Right hindlimb (tissue), 1 donor: ENCODE measurements at places on chromosomes 2 and 18.

DNA sequence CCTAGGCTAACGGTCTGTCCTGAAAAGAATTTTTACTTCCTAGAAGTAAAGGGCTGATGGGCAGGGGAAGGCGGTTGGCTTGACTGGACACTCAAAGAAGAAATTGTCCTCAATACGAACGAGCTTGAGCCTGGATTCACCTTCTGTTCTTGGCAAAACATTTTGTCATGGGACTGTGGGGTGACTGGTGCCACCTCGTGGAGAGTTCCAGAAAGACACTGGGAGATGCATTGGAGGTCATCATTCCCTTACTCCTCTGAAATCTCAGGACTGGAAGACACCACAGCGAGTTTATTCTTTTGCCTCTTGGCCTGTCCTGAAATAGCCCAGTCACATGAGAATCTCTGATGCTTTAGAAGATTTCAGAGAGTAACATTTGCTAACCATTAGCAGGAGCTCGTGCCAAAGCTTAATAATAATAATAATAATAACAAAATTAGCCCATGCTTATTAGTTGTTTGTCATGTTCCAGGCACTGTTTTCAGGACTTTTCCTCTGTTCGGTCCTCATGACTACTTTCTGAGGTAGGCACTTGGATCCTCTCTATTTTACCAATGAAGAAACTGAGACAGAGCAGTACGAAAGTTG is 44.5 kb downstream of the TMEM182 start:
- DNase-seq, result peak; percentile 77

GRCh38 chr2:39153312-39153711 is 32.5 kb upstream of the SOS1 start:
- DNase-seq, result no peak

GRCh38 chr2:225027061-225027762 is 15.1 kb downstream of the DOCK10 start:
- no peak for DNase-seq

GRCh38 chr18:48284743-48285142 is 124.4 kb downstream of the ZBTB7C start:
- no peak for DNase-seq

DNA sequence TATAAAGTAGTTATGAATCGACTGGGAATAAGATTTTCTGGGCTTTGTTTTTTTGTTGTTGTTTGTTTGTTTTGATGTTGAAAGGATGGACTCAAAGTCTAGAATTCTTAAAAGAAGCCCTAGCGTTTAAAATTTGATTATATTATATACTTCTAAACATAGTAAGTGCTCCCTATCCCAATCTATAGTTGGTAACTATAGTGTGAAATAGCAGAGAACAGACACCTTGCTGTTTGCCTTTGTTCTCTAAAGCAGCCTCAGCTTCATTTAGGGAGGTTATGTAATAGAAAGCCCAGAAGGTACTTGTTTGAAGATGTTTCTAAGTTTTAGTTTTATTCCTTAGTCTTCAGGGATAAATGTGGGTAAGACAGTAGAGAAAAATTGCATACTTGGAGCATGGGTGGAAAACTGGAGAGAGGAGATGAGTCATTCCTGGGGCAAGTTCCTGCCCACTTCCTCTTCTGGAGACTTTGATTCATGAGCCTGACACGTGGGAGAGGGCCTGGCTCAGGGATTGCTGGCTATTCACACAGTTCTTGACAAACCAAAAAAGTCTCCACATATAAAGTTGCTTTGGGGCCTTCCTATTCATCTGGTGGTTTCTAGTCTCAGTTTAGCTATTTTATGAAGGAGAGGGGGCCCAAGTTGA is 131.9 kb downstream of the MYO1B start:
- DNase-seq, result peak; percentile 65

DNA sequence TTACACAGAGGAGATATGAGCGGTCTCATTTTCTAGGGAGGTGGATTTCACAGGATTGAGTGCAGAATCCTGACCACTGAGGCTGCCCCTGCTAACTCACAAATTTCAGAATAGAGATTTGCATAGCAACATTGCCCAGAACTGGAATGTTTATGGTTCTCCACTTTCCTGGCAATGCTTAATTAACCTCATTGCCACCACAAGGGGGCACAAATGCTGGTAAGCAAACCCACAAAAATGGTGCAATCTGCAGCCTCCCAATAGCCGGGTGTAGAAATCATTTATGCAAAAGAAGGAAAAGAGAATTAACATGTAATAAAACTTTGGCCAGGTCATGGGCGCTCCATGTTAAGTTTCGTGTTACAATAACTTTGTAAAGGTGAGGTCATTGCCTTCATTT is 112.4 kb downstream of the CYRIA start:
- peak; percentile 28 for DNase-seq

DNA sequence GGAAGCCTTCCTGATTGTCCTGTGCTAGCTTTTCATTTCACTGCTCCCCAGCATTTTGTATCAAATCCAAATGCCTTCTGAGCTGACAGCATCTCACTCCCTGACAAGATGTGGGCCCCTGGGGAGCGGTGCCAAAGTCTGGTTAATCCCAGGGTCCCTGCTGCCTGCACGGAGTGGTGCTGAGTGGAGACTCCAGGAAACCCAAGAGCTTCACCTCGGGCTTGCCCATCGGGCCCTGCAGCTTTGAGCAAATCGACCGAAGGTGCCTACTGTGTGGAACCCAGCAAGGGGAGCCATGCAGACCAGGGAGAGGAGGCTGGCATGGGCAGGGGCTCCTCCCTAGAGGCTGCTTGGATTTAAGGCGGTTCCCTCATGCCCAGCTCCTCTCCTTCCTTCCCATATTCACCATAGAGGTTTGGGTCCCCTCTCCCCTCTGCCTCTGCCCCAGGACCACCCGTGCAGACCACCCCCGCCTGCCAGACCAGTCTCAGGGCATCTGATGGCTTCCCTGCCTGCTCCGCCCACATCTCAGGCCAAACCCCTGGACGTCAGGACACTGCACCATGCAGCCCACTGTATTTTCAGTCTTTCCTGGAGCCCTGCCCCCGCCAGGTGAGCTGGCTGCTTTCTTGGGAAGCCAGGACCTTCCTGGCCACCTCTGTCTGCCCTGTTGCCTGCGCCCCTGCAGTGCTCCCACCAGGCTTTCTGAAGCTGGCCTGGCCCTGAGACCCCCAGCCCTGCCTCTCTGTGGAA is 37.8 kb downstream of the RRM2 start:
- DNase-seq, result no peak

- DNase-seq, result no peak
Observed at GRCh38 chr2:171792886-171793580, 101.0 kb downstream of the SLC25A12 start.

GRCh38 chr2:175999283-175999819 is 2.7 kb downstream of the LNPK start:
- DNase-seq, result no peak

GRCh38 chr18:75230163-75231052 is 19.8 kb downstream of the TSHZ1 start:
- no peak for DNase-seq
